ENCODE measurements at places on chromosomes 11 and 22. TPM values are rescaled to one million over a fixed set of nuclear protein-coding genes. Genes with fewer than 3 reads are reported as not detected.

- no peaks in the 10 kb centered on the region for H3K4me1 ChIP-seq
- DNase-seq, result peak; percentile 51
- no peak overlapping the region for H3K27ac ChIP-seq
- 0 out of 2 replicates have a peak, but pooled peaks cover 6% of the 10 kb centered on the region for H3K27me3 ChIP-seq
Measured at GRCh38 chr22:24772493-24773220, 1.9 kb downstream of the PIWIL3 start.

GRCh38 chr11:31160504-31161422, 208.8 kb downstream of the DCDC1 start:
- peak; percentile 16 for DNase-seq
- no peaks in the 10 kb centered on the region for H3K27me3 ChIP-seq
- no peaks in the 10 kb centered on the region for H3K36me3 ChIP-seq
- no peak overlapping the region for H3K4me3 ChIP-seq
- no peak overlapping the region for H3K27ac ChIP-seq

The FAT3 gene
- total RNA-seq, result 1.9 TPM

DNA sequence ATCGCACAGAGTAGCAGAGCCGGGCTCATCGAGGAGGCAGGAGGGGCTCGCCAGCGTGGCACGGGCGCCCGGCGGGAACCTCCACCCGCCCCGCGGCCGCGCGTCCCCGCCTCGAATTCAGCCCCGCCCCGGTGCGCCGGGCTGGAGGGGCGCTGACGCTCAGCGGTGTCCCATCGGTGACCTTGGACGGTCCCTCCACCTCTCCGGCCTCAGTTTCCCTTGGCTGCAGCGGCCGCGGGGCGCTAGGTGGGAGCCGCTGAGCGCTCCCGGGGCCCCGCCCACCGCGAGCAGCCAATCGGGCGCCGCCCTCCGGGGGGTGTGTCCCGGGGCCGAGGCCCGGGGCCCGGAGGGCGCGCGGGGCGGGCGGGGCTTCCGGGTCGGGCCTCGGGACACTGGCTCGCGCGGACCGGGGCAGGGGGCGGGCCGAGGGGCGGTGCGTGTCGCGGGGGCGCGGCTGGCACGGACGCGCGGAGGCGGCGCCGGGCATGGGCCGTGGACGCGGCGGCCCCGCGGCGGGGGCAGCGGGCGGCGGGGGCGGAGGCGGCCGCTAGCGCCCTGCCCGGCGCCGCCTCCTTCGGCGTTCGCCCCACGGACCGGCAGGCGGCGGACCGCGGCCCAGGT, at the start of gene PPARA:
Gene PPARA, plus strand, starts transcription at position 493 of the 621 bp plus-strand sequence. CDS start 47,858 bp downstream, outside the sequence.
- no peak within 1 kb of the TSS for H3K27ac ChIP-seq
- peaks cover 6% of the 10 kb centered on the region for H3K4me1 ChIP-seq
- H3K4me3 ChIP-seq, result peak within 1 kb of the TSS; percentile 91
- H3K27me3 ChIP-seq, result no peaks in the 10 kb centered on the region
- DNase-seq, result peak; percentile 87
- H3K36me3 ChIP-seq, result peaks cover 4% of the 10 kb centered on the region

The C22orf42 gene
- not detected for total RNA-seq

DNA sequence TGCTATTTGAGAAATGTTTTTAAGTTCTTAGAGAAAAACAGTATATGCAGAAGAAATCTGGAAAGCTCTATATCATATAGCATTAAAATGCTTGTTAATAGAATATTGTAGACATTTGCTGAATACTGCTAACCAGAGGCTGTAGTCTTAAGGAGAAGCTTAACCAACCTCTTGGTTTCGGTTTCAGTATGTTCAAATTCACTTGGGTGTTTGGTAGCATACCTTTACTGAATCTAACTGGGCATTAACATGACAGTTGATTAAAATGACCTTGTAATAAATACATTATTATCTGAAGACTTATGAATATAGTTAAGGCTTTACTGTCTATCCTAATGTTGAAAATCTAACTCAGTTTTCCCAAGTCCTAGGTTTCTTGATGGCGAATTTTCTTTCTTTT, 5.4 kb downstream of the PCF11 start:
- peak overlapping the region; percentile 99 for H3K4me3 ChIP-seq
- peak; percentile 33 for DNase-seq
- no peaks in the 10 kb centered on the region for H3K27me3 ChIP-seq
- H3K4me1 ChIP-seq, result peaks cover 30% of the 10 kb centered on the region
- peaks cover 51% of the 10 kb centered on the region for H3K36me3 ChIP-seq

- DNase-seq, result no peak
- no peak overlapping the region for H3K4me3 ChIP-seq
- no peak overlapping the region for H3K27ac ChIP-seq
- no peaks in the 10 kb centered on the region for H3K4me1 ChIP-seq
- H3K27me3 ChIP-seq, result no peaks in the 10 kb centered on the region
Measured at GRCh38 chr22:49426098-49426497, 401.6 kb downstream of the BRD1 start.

DNA sequence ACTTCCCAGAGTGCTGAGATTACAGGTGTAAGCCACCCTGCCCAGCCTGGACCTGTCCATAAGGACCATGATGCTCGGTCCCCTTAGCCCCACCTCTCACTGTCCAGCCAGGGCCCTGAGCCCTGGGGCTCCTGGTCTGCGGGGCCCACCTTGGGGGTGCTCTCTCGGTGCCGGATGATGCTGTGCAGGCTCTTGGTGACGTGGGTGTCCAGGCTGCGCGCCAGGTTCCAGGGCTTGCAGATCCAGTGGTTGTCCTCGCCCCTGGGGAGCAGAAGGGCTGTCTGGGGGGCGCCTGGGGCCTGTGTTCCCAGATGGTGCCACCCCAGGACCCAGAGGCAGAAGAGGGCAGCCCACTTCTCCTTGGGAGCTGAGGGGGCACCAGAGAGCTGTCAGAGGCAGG, 13.4 kb downstream of the TTLL12 start:
- H3K36me3 ChIP-seq, result no peaks in the 10 kb centered on the region
- no peaks in the 10 kb centered on the region for H3K27me3 ChIP-seq
- H3K27ac ChIP-seq, result no peak overlapping the region
- DNase-seq, result no peak

- no peak overlapping the region for H3K4me3 ChIP-seq
- H3K27me3 ChIP-seq, result no peaks in the 10 kb centered on the region
- DNase-seq, result no peak
- H3K36me3 ChIP-seq, result no peaks in the 10 kb centered on the region
Measured at GRCh38 chr11:113197446-113197845, 116.9 kb upstream of the TTC12 start.

- DNase-seq, result no peak
- H3K4me3 ChIP-seq, result no peak overlapping the region
- H3K27ac ChIP-seq, result no peak overlapping the region
Measured at GRCh38 chr22:25643232-25644000, 78.9 kb downstream of the GRK3 start.

DNA sequence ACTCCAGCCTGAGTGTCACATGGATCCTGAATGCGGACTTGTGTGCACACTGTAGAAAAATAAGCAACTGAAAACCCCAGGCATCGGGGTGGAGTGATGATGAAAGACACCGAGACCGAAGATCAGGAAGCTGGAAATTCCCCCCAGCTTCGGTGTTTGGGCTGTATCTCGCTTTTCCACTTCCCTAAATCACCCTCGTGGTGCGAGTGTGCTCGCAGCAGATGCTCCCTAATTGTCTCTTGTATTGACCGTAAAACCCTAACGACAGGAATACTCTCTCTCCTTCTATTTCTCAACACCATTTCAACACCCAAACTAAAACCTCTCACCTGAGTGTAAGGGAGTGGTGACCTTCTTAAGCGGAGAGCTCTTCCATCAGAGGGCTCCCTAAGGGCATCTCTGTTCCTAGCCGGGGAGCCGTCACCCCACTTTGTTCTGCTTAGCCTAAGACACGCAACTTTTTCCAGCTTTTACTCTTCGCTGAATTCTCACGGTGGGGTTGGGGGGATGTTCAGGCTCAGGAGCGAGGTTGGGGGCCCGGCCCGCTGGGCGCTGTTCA, 635 bp upstream of the GRK3 start:
- peak overlapping the region; percentile 67 for H3K4me3 ChIP-seq
- no peak for DNase-seq
- H3K36me3 ChIP-seq, result no peaks in the 10 kb centered on the region
- no peak overlapping the region for H3K27ac ChIP-seq
- H3K27me3 ChIP-seq, result peaks cover 58% of the 10 kb centered on the region

- H3K36me3 ChIP-seq, result no peaks in the 10 kb centered on the region
- H3K4me3 ChIP-seq, result no peak overlapping the region
- no peaks in the 10 kb centered on the region for H3K27me3 ChIP-seq
Measured at GRCh38 chr11:69439651-69440464, 41.6 kb upstream of the LINC01488 start.

- no peaks in the 10 kb centered on the region for H3K36me3 ChIP-seq
- no peak for DNase-seq
- peak overlapping the region; percentile 88 for H3K27ac ChIP-seq
- H3K27me3 ChIP-seq, result no peaks in the 10 kb centered on the region
Measured at GRCh38 chr11:94775567-94776327, 7.6 kb downstream of the AMOTL1 start.

DNA sequence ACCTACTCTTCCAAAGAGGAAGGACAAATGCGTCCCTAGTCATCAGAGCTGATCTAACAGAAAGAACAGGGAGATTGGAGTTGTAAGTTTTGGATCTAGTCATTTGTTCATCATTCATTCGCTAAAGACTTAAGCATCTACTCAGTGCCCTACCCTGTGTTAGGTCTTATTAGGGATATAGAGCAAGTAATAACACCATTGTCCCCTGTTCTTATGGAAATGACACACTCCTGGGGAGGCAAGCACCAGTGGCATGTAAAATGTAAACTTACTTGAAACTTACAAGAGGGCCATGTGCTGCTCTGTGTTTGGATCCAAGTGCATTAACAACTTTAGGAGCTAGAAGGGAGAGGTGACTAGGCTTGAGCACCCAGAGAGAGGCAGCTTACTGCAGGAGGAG, 61.9 kb downstream of the P4HA3 start:
- no peak overlapping the region for H3K27ac ChIP-seq
- H3K36me3 ChIP-seq, result peaks cover 44% of the 10 kb centered on the region
- no peaks in the 10 kb centered on the region for H3K27me3 ChIP-seq
- no peak for DNase-seq
- H3K4me3 ChIP-seq, result no peak overlapping the region

DNA sequence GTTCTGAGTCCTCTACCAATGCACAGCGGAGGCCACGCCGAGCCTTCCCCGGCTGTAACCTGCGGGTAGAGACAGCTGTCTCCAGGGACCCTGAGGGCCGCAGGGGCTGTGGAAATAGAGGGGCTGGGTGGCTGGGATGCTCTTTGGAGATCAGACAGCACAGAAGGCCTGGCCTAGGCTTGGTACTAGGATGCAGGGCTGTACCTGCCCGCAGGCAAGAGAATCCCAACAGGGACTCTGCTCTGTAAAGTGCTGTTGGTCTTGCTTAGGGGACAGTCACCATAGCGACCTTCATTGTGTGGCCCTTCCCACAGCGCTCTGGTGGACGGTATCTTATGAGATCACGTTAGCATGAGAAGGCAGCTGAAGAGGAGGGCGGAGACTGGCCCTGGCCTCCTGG, 11.3 kb upstream of the KCNJ5 start:
- no peaks in the 10 kb centered on the region for H3K4me1 ChIP-seq
- no peak overlapping the region for H3K27ac ChIP-seq
- peak; percentile 26 for DNase-seq
- peaks cover 45% of the 10 kb centered on the region for H3K27me3 ChIP-seq
- H3K4me3 ChIP-seq, result no peak overlapping the region
- H3K36me3 ChIP-seq, result no peaks in the 10 kb centered on the region

The GNAZ gene
- total RNA-seq, result 0.25 TPM

DNA sequence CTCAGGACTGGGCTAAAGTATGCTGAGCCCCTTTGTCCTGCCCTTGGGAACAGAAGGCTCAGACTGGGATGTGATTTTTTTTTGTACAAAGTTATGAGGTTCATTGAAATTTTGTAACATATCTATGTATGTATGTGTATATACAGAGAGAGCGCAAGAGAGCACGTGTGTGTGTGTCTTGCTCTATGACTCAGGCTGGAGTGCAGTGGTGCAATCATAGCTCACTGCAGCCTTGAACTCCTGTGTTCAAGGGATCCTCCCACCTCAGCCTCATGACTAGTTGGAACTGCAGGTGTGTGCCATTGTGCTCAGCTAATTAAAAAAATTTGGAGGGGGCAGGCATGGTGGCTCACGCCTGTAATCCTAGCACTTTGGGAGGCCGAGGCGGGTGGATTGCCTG, 5.7 kb downstream of the TMEM25 start:
- H3K36me3 ChIP-seq, result no peaks in the 10 kb centered on the region
- H3K27ac ChIP-seq, result no peak overlapping the region
- no peaks in the 10 kb centered on the region for H3K27me3 ChIP-seq
- peak; percentile 36 for DNase-seq
- H3K4me3 ChIP-seq, result no peak overlapping the region
- H3K4me1 ChIP-seq, result 0 out of 2 replicates have a peak, but pooled peaks cover 5% of the 10 kb centered on the region

The PRG3 gene
- total RNA-seq, result not detected

The C11orf52 gene
- total RNA-seq, result 3.5 TPM

The OR51B6 gene
- total RNA-seq, result not detected

DNA sequence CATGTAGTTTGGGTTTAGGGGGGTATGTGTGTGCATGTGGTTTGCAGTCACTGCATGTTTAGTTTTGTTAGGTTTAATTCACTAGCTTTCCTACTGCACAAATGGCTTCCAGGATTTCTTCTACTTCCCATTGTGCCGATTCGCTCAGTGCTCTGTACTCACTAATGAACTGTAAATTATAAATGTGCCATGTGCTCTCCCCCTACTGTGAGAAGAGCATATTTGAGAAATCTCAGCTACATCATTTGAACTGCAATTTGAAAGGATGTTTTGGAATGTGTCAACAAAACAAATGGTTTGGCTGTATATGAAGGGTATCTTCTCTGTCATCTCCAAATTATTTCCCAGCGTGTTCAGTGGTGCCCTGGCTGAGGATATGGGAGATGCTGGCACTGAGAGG, 28.1 kb downstream of the CYB5R2 start:
- H3K27me3 ChIP-seq, result no peaks in the 10 kb centered on the region
- no peak overlapping the region for H3K27ac ChIP-seq
- H3K4me1 ChIP-seq, result no peaks in the 10 kb centered on the region
- no peak overlapping the region for H3K4me3 ChIP-seq
- no peak for DNase-seq
- H3K36me3 ChIP-seq, result no peaks in the 10 kb centered on the region
